ENCODE measurements at places on chromosomes 6 and 20.

DNA sequence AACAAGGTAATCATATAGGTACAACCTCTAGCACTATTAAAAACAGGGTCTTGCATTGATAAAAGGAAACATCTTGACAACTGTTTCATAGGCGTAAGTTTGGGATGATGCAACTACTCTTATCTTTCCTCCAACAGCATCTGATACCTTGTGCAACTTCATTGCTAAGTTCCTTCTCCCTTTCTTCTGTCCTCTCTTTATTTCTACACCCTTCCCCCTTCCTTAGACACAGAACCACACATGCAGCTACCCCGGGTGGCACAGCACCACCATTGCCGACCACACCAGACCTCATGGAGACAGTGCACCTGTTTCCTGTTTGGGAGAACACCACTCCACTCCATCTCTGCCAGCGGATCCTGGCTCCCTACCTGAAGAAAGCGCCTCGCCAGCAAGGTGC is 14.4 kb downstream of the MYB start:
- no peak overlapping the region for H3K4me3 ChIP-seq
- H3K27ac ChIP-seq: no peak overlapping the region
- DNase-seq: no peak
- no peaks in the 10 kb centered on the region for H3K36me3 ChIP-seq

GRCh38 chr6:101226677-101227135 is 166.8 kb upstream of the GRIK2 start:
- H3K27me3 ChIP-seq: no peaks in the 10 kb centered on the region
- no peaks in the 10 kb centered on the region for H3K36me3 ChIP-seq
- H3K4me3 ChIP-seq: no peak overlapping the region

DNA sequence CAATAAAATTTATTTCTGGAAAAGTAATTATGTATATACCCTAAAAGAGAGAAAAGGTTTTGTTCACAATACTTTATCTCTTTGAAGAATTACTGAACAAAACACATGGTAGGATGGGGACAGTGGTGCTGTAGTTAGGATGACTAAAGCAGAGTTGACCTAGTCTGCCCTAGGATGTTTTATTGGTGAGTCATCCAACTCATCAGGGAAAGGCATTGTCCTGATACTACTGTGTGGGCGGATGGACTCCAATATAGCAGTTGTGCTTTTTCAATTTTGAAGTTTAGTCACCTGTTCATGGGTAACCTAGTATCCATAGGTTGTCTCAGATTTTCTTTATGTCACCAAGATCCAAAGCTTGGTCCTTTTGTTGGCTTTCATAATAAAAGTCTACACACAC is 53.3 kb upstream of the EYS start:
- DNase-seq: no peak
- H3K4me3 ChIP-seq: no peak overlapping the region
- no peaks in the 10 kb centered on the region for H3K4me1 ChIP-seq
- H3K36me3 ChIP-seq: no peaks in the 10 kb centered on the region
- no peaks in the 10 kb centered on the region for H3K27me3 ChIP-seq

- H3K27me3 ChIP-seq: peaks cover 14% of the 10 kb centered on the region
- H3K27ac ChIP-seq: no peak overlapping the region
- no peak for DNase-seq
Measured at GRCh38 chr6:121438869-121439268, 3.4 kb downstream of the GJA1 start.

Data from effector memory CD4-positive, alpha-beta T cell (primary cell).